ENCODE measurements at places on chromosomes 7 and 10. TPM values are rescaled to one million over a fixed set of nuclear protein-coding genes. Genes with fewer than 3 reads are reported as not detected.

CHCHD1 gene
- 16.8 TPM for total RNA-seq

- H3K27ac ChIP-seq = no peak overlapping the region
- H3K4me1 ChIP-seq = no peaks in the 10 kb centered on the region
- DNase-seq = no peak
- H3K36me3 ChIP-seq = no peaks in the 10 kb centered on the region
- H3K27me3 ChIP-seq = no peaks in the 10 kb centered on the region
- H3K4me3 ChIP-seq = no peak overlapping the region
Measured at GRCh38 chr10:59624951-59625350, 84.7 kb downstream of the SLC16A9 start.

TFEC gene
- total RNA-seq = 1.3 TPM

IL6 gene
- not detected for total RNA-seq

- H3K36me3 ChIP-seq = no peaks in the 10 kb centered on the region
- no peak overlapping the region for H3K4me3 ChIP-seq
- H3K27me3 ChIP-seq = no peaks in the 10 kb centered on the region
- DNase-seq = no peak
- H3K4me1 ChIP-seq = no peaks in the 10 kb centered on the region
Measured at GRCh38 chr10:110686949-110687348, 42.8 kb downstream of the RBM20 start.

DNA sequence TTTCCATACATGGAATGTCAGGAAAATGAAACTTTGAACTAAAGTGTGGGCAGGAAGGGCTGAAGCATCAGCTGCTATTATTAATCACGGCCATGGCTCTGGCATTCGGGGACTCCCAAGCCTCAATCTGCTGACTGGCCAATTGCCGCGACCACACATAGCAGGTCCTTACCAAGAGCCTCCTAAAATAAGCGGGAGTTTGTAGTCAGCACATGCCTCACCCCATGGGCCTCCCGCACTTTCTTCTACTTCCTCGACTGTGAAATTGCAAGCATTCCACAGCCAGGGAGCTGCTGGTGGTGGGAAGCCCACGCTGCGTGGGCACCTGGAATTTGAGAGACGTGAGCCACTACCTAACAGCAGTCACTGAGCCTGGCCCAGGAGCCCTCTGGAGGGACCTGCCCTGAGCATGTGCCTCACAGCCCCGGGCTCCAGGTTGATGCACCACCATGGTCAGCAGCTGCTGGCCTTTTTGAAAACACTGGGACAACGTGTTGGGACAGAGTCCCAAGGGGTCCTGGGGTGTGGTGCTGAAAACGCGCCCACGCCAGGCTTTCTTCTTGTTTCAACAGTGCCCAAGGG, 211.4 kb downstream of the TNS3 start:
- H3K27ac ChIP-seq = no peak overlapping the region
- no peaks in the 10 kb centered on the region for H3K27me3 ChIP-seq
- H3K4me3 ChIP-seq = no peak overlapping the region
- peaks cover 11% of the 10 kb centered on the region for H3K4me1 ChIP-seq
- no peaks in the 10 kb centered on the region for H3K36me3 ChIP-seq

EN2 gene
- total RNA-seq = 1.8 TPM

- DNase-seq = no peak
- no peaks in the 10 kb centered on the region for H3K36me3 ChIP-seq
- H3K27ac ChIP-seq = no peak overlapping the region
- H3K4me1 ChIP-seq = no peaks in the 10 kb centered on the region
Measured at GRCh38 chr7:108375668-108376067, 80.6 kb downstream of the NRCAM start.

DNA sequence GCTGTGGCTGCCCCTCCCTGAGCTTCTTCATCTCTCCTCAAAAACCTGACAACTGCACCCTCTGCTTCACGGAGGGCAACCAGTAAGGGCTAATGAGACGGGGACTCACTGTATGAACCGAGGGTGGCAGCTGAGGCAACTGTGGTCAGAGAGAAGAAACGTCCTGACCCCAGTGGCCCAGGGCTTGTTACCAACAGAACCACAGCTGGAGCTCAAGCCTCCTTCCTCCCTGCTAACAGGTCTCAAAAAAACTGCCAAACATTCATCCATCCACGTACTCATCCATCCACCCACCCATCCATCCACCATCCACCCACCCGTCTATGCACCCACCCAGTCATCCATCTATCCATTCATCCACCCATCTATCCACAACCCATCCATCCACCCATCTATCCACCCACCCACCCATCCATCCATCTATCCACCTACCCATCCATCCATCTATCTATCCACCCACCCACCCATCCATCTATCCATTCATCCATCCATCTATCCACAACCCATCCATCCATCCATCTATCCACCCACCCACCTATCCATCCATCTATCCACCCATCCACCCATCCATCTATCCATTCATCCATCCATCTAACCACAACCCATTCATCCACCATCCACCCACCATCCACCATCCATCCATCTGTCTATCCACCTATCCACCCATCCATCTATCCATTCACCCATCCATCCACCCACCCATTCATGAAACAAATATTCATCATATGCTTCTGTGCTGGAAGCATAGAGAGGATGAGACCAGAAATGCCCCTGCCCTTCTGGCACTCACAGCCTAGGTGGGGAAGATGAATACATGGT, 111.7 kb downstream of the PDGFA start:
- H3K4me3 ChIP-seq = no peak overlapping the region
- no peaks in the 10 kb centered on the region for H3K27me3 ChIP-seq
- H3K4me1 ChIP-seq = peaks cover 9% of the 10 kb centered on the region

DNA sequence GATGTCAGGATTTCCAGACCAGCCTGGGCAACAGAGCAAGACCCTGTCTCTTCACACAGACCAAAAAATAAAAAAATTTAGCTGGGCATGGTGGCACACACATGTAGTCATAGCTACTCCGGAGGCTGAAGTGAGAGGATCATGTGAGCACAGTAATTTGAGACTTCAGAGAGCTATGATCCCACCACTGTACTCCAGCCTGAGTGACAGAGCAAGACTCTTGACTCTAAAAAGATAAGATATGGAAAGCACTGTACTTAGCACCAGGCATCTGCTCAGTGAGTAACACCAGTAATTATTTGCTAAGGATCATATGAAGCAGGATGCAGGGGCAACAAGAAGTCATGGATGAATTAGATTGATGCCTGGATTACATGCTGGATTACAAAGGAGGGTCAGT, 128.8 kb downstream of the CALN1 start:
- H3K36me3 ChIP-seq = no peaks in the 10 kb centered on the region
- H3K27ac ChIP-seq = no peak overlapping the region
- no peak for DNase-seq
- H3K27me3 ChIP-seq = no peaks in the 10 kb centered on the region
- H3K4me3 ChIP-seq = no peak overlapping the region

GRCh38 chr10:101487399-101487798, 100.7 kb downstream of the POLL start:
- peaks cover 3% of the 10 kb centered on the region for H3K4me1 ChIP-seq
- H3K36me3 ChIP-seq = no peaks in the 10 kb centered on the region
- H3K4me3 ChIP-seq = no peak overlapping the region
- DNase-seq = no peak

DNA sequence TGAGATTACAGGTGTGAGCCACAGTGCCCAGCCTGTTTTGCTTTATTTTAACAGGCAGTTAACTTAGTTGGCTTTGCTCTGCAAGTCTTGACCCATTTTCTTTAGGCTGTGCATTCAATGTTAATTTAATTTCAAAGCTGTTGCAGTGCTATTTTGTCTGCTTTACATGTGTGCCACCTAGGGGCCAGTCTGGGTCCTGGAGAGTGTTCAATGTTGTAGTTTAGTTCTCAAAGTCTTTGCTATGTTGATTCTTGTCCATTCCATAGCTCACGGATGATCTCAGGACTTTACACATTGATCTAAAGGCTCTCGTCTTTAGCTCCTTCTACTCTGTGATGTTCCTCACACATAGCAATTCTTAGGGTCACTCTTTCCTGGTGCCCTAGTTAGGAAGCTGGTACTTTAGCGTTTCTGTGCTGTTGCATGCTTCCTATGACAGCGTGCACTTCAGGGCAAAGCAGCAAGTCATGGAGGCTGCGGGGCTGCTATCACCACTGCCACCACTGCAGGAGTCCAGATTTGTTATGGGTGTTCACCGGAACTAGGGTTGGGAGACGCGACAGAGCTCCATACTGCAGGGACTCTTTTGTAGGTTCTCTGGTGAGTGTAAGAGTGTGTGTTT, 16.4 kb upstream of the ABCA13 start:
- no peak for DNase-seq
- H3K27ac ChIP-seq = no peak overlapping the region
- no peak overlapping the region for H3K4me3 ChIP-seq
- no peaks in the 10 kb centered on the region for H3K27me3 ChIP-seq
- H3K4me1 ChIP-seq = no peaks in the 10 kb centered on the region

CCDC3 gene
- 32.7 TPM for total RNA-seq

DNA sequence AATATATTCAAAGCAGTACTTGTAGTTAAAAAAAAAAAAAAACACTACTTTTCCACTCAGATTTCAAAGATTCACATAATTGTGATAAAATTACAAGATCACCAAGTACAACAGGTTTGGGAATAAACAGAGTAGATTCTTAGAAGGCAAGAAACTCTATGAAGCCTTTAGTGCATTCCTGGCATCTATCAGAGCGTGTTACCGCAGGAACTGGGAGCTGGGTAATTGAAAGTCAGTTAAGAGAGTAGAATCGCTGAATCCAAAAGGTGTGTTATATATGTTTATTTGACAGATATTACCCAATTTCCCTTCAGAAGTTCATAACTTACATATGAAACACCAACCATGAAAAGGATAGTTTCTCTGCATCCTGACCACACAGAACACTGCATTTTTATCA, 159.2 kb upstream of the PLXNA4 start:
- no peak overlapping the region for H3K4me3 ChIP-seq
- no peak for DNase-seq
- no peak overlapping the region for H3K27ac ChIP-seq
- H3K36me3 ChIP-seq = no peaks in the 10 kb centered on the region

DNA sequence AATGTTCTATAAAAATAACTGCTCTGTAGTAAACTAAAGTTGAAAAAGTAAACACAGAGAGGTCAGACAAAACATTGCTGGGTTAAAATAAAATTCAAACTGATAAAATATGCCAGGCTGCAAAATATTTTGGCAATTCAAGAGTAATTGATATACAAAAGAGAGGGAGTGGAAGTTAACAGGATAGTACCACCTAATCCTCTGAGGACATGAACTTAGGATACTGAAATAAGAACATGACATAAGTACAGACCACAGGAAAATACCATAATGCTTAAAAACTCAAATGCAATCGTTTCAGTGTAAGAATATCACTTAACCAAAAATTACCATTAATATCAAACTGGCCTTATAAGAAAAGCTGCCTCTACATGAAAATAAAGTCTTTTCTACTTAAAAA, 37.6 kb upstream of the GPR22 start:
- H3K27me3 ChIP-seq = no peaks in the 10 kb centered on the region
- no peak overlapping the region for H3K4me3 ChIP-seq

HDAC9 gene
- total RNA-seq = 22.3 TPM

DNA sequence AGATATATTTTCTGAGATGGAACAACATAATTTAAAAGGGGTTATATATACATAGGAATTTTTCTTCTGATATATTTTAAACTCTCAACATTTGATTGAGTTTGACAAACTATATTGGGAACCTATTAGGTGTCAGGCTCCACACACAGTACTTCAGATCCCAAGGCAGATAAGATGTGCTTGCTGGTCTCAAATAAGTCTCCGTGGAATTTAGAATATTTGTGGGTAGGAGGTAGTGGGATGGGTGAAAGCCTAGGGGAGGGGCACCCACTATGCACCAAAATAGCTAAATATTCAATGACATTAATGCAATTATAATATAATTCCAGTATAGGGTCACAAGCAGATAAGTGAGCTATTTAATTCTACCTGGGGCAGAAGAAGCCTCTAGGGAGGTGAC, 81.5 kb downstream of the ARL4A start:
- H3K4me1 ChIP-seq = no peaks in the 10 kb centered on the region
- no peak for DNase-seq
- H3K27ac ChIP-seq = no peak overlapping the region
- no peak overlapping the region for H3K4me3 ChIP-seq

GRCh38 chr10:22690614-22691431, 23.6 kb downstream of the PIP4K2A start:
- no peak overlapping the region for H3K27ac ChIP-seq
- no peaks in the 10 kb centered on the region for H3K27me3 ChIP-seq
- DNase-seq = no peak
- no peaks in the 10 kb centered on the region for H3K36me3 ChIP-seq

DNA sequence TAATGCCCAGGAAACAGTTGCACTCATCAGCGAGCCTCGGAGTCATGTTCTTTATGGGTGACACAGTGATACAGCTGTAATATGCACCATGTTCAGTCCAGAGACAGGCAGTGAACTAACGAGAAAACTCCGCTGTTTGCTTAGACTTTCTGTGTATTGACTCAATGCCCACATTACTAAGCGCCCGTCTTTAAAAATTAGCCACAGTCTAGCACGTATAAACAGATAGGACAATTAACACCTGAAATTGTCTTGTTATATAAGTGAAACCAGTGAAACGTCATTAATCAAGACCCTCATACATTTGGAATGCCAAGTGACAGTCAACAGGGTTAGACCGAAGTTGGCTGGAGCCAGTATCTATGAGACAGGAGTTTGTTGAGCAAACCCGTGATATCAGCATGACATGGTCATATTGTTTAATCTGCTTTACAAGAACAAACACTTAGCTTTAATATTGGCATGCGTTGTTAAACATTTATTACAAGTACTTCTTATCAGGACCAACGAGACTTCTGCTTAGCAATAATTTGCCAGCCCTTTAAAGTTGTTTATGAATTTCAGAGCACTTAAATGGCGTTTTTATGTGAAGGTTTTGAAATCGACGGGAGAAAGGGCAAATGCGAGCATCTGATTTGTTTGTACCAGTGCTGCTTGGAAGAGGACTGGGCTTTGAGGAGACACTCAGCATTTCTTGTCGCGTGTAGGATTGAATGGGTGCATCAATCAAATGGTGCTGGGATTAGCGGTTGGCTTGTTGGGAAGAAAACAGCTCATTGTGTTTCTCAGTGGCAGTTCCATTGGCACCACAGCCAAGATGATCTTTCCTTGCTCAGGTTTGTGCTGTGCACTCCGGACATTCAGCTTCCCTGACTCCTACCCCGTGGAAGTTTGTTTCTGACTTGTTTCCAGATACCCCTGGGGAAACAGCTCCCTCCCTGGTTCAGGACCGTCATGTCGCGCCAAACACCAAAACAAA, 56.3 kb downstream of the CAMK1D start:
- H3K27ac ChIP-seq = no peak overlapping the region
- no peaks in the 10 kb centered on the region for H3K27me3 ChIP-seq
- no peak for DNase-seq
- no peaks in the 10 kb centered on the region for H3K36me3 ChIP-seq
